ENCODE measurements at places on chromosomes 2 and 18.
A peak's percentile ranks its signal among the peaks of the same experiment; 100 is the strongest.

GRCh38 chr2:144237830-144238627 is 281.9 kb downstream of the ZEB2 start:
- no peak for DNase-seq

DNA sequence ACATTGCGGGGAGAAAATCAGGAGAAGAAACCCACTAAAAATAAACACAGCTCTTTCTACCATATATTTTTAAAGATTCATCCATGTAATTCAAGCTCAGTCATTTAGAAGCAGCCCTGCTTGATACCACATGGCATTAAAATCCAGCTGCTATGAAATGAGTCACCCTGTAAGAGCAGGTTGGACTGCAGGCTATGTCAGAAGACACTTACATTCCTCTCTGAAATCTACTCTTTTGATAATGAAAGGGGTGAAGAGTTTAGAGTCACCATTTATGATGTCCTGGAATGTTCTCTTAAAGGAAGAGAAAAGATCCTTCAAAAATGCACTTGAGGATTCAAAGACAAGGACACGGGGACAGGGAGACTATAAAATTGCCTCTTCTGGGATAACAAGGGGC is 100.6 kb upstream of the APCDD1 start:
- peak; percentile 87 for DNase-seq

DNA sequence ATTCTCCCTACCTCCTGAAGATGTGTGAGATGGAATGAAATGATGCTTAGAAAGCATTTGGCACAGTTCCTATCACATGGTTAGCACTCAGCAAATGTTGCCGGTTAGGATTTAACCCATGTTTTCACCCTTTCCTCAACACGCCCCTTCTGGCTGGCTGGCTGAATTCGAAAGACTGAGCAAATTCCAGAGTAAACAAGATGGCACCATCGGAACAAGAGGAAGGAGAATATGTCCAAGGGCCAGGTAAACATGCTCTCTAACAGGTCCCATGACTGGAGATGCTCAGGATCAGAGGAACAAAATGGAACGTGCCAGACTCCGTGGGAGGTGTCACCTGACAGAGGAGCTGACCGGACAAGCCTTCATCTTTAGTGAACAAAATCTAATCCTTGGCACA is 145.6 kb downstream of the ANKRD44 start:
- DNase-seq, result no peak

DNA sequence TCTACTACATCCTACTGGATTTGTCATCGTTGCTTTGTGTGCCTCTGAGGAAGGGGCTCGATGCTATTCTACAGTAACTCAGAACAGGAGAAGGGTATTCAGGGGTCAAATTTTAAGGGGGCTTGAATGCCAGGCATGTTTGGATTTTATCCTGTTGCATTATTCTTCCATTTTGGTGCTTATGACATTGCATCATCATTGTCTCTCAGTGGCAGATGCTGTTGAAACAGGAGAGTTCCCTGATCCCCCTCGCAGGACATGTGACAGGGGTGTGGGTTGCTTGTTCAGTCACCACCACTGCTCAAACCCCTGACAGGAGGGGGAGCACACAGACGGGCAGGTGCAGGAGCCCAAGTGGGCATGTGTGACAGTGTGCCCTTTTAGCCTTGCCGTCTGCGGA is 156.7 kb downstream of the SLC4A3 start:
- no peak for DNase-seq

GRCh38 chr2:118810766-118811165 is 36.7 kb downstream of the EN1 start:
- DNase-seq, result peak; percentile 10

GRCh38 chr18:79971986-79972385 is 7.5 kb downstream of the HSBP1L1 start:
- DNase-seq, result no peak

DNA sequence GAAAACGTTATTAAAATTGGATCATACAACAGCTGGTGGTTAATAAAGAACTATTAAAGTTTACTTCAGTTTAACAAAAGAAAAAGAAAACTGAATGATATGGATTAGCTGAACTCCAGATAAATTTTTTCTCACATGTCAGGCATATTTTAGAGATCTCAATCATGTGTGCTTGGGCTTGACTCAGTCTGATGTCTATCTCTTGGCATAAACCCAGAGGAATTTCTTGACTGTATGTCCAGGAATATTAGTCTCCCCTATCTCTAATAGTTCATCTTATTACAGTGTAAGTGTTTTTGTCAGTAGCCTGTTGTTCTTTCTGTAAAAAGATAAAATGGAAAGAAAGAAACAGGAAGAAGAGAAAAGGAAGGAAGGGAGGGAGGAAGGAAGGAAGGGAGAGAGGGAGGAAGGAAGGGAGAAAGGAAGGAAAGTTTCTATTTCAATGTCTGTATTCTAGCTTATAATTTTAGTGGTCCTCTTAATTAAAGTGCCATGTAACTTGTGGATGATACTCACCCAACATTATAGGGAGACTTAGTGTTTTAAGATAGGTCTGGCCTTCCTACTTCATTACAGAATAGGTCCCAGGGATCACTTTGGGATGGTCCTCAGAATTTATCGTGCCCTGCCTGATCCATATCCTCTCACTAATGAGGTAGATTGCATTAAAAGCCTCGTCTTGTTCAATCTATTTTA is 99.7 kb upstream of the UGP2 start:
- DNase-seq, result peak; percentile 50

DNA sequence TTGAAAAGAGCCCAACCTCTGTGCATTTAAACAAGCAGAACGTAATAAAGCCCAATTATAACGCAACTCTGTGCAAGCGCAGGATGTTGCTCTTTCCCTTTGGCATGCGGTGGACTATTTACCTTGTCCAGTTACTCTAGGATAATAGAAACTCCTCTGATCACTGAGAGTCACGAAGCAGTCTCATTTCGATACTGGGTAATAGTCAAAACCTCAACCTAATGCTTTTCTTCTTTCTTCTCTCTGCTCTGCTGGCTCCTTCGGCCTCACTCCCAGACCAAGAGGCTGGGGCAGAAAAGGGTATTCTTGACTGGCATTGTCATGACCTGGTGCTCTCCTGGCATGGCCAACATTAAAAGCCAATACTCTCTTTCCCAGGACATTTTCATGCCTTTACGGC is 89.7 kb upstream of the GCFC2 start:
- no peak for DNase-seq

DNA sequence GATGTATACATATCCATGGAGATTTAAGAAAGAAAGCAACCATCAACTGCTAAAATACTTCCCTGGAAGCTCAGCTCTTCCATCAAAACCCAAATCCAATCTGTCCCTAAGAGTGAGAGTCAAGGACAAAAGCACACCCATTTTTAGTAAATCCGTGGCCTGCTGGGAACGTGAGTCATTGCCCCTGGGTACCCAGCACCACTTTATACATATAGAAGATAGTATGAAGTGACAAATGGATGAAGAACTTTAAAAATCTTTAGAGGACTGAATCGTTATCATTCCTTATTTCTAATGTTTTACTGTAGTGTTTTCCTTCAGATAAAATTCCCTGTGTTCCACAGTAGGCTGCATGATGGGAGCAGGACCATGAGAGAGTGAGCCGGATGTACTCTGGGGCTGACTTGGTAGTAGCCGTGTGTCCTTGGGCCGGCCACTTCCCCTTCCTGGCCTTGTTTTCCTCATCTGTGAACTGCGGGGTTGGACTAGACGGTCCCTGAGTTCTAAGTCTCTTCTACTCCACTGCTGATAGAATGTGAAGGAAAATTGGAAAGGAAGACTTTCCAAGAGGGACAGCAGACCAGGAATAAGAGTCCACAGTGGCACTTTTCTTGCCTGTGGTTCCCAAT is 28.5 kb upstream of the CEP68 start:
- DNase-seq, result no peak

DNA sequence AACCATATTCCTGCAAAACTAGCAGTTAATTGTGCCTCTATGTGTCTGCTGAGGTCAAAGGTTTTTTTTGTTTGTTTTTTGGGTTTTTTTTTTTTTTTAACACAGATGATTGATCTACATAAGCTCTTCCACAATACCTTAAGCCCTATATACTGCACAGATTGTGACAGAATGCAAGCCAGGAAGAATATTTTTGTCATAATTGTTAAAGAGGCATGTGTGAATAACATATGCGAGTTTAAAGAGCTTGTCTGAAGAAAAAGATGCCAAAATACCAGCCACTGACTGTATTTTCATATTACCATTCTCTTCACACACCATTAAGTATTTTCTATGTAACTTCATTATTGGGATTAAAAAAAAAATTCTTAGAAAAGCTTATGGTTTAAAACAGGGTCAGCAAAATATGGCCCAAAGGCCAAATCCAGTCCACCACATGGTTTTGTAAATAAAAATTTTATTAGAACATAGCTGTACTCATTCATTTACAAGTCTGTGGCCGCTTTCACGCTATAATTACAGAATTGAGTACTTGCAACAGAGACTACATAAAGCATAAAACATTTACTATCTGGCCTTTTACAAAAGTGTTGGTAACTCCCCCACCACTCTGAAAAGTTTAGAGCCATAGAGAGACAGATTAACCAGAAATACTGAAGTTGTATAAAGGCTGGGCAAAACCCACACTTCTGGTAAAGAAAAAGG is 89.9 kb downstream of the TRIP12 start:
- no peak for DNase-seq

DNA sequence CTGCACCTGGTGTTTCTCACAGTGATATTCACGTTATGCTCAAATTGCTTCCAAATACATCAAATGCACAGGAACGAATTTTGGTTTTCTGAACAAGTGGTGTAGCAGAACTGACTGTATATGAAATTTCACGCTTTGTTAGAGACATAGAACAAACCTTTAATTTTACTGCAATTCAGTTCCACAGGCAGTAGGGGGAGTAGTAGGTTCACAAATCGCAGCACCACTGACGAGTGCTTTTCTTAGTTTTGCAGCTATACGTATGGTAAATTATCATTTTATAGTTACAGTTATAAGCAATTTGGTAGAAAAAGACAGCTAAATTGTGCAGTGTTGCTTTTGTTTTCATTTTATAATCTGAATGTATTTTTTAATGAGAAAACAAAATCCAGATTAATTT is 113.3 kb downstream of the KIAA1328 start:
- DNase-seq, result peak; percentile 34

- DNase-seq, result no peak
These were observed 94.9 kb downstream of the HS1BP3 start for GRCh38 chr2:20555954-20556353.

DNA sequence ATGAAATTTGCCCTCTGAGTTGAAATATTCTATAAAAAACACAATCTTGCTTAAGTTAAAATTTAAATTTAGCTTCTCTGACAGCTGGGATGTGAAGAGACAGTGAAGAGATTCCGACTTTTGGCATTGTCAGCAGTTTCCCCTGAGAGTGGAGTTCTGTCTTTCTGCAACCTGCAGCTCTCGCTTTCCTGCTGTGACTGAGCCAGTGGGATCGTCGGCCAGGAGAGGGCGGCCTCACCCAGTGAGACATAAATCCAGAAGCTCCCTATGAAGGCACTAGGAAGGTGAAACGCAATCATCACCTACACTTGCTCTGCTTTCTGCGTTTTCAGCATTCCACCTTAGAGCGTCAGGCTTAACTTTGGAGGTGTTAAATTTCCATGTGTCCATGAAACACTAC is 75.4 kb upstream of the HNMT start:
- DNase-seq, result peak; percentile 24

- peak; percentile 28 for DNase-seq
These were observed 552.0 kb downstream of the IRS1 start for GRCh38 chr2:226247289-226248275.

DNA sequence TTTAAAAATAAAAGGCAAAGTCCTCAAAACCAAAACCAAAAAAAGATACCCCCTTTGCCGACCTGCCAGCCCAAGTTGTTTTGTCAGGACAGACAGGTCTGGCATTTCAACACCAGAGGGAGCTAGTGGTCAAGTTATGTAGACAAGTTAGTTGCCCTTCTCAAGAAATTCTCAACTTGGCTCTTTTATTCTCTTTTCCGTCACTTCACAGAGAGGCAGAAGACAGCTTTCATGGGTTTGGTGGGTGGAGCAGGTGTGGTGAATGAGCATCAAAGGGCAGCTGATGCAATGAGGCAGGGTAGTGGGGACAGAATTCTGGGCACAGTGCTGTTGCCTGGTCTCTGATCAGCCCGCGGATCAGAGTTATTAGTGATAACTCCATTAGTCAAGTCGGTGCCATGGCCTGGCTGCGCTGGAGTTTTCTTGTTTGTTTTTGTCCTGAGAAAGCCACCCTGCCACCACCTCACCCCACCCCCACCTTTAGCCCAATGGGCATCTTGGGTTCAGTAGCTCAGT is 303.7 kb upstream of the EPAS1 start:
- peak; percentile 71 for DNase-seq

- no peak for DNase-seq
These were observed 5.6 kb upstream of the CENPA start for GRCh38 chr2:26780203-26780760.

DNA sequence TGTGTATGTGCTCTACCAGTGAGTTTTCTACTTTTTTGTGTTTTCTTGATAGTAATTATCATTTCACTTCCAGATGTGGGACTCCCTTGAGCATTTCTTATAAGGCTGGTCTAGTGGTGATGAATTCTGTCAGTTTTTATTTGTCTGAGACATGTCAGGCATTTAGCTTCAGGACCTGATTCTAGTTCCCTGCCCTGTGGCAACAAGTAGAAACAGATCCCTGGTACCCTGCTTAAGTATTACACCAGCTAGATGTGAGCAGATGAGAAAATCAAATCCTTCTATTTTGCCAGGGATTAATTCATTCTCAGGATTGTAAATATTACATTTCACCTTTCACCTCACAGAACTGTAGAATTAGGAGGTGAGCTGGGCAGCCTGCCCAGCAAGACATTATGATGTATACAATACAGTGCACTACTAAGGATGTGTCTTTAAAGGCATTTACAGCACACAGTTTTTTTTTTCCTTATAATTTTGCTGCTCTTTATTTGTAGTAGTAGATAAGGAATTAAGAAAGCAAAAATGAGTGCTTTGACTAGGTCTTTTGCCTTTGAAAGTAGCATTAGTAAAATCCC is 35.1 kb downstream of the GALM start:
- no peak for DNase-seq

DNA sequence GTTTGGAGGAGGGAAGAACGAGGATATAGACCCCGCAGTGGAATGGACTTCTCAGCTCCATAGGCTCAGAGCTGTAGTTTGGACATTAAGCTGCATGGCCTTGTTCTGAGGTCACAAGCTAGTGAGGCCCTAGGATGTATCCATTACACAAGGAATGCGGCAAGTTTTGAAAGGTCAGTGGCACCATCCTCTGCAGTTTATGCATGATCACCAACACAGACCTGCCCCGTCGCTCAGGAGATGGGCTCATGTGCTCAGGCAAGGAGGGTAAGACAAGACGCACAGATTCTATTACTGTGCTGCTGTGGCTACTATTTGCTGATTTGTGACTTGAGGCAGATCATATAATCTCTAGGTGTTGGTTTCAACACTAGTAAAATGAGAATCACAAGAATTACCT is 110.9 kb downstream of the FAM161A start:
- DNase-seq, result no peak
